ENCODE measurements at places on chromosomes 4 and X.

DNA sequence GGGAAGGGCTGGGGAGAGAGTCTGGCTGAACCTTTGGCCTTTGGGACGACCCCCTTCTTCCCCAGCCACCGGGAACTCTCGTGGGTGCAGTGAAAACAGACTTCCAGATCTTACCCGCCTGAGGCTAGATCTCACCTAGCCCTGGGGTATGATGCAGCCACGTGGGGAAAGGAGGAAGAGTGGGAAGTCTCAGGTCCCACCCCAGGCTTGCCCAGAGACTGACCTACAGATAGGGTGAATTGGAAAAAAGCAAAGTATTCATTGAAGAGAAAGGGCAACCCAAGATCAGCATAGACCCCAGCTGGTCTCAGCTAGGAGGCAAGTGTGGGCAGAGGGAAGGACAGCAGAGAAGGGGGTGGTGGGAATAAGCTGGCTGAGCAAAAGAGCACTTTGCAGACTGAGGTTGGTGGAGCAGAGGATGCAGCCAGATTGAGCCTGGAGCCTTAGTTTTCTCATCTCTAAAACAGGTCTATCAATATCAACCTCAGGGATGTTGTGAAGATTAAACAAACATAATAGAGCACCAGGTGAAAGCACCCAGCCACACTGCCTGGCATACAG lies 4.2 kb upstream of the EFNB1 start:
- DNase-seq = no peak

DNA sequence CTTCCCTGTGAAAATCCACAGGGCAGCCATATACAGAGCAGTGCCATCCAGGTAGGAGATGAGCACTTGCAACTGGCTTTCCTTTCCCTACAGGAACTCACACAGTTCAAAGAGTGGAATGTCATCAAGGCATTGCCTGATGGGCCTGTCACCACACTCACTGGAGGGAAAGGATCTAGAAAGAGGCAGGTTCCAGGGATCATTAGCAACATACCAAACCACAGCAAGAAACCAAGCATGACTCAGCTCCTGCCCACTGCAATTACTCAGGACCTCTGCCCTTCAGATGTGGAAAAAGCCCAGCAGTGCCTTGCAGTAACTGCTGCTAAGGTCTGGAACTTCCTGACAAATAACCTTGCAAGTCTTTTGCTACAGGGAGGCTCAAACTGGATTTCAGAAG lies 101.2 kb downstream of the ZNF674 start:
- DNase-seq = no peak

GRCh38 chrX:18927558-18927957 lies 56.4 kb downstream of the PHKA2 start:
- no peak for DNase-seq

DNA sequence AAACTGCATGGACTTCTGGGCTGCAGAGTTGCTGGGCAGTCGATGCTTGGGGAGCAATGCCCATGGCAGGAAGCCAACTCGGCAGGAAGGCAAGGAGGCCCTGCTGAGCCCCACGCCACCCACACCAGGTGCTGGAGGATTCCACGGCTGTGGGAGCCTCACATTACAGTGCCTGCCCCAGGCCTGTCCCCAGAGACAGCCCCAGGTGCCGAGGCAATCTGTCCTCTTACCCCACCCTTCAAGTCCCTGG lies 53.9 kb downstream of the HMX1 start:
- DNase-seq = no peak

DNA sequence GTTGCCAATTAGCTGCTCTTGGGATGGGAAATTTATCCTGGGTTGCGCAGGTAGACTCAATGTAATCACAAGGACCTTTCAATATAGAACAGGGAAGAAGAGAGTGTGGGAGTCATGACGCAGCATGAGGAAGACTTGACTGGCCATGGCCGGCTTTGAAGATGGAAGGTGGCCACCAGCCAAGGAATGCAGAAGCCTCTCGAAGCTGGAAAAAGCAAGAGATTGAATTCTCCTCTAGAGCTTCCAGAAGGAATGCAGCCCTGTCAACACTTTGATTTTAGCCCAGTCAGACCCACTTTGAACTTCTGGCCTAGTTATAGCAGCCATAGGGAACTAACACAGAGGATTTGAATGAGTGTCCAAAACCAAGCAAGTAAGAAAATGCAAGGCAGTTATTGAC lies 14.7 kb upstream of the SH3KBP1 start:
- no peak for DNase-seq

Data from effector memory CD4-positive, alpha-beta T cell (primary cell).